ENCODE measurements at places on chromosomes 4 and X. TPM values are rescaled to one million over a fixed set of nuclear protein-coding genes. Genes with fewer than 3 reads are reported as not detected.

Gene NSG1
- 12.2 TPM for total RNA-seq

Gene AMOT
- total RNA-seq = 7.5 TPM

Gene MAGEE2
- not detected for total RNA-seq

Gene SFRP2
- 1.4 TPM for total RNA-seq

Gene CETN2
- 27.9 TPM for total RNA-seq

Gene MAP3K15
- total RNA-seq = not detected

Gene ARR3
- total RNA-seq = not detected

Gene UGT2B10
- not detected for total RNA-seq

Gene TMEM131L
- 16.8 TPM for total RNA-seq

GRCh38 chr4:35125995-35126712 lies 1118.2 kb downstream of the ARAP2 start:
- DNase-seq = no peak

DNA sequence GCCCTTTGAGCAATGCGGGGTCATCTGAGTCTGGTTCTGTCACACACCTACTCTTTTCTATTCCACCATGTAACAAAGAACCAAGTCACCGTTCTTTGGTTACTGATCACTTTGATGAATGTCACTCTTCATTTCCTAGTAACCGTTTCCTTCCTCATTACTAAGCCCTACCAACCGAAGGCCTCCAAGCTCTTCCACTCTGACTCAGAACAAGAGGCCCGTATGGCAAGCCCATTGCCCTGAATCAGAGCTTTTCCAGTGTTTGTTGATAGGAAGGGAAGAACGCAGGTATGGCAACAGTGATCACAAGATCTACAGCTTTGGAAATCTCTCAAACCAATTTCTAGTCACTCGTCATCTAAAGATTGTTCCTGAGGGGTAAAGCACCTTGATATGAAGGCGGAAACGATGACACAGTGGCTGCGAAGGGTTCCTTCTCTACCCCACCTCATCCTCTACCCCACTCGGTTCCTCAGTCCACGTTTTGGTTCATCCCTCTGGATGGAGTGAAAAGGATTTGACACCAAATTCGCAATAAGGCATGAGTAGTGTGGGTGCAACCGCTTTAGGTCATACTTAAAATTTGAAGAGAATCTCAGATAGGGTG lies 28.0 kb upstream of the CD40LG start:
- DNase-seq = no peak

DNA sequence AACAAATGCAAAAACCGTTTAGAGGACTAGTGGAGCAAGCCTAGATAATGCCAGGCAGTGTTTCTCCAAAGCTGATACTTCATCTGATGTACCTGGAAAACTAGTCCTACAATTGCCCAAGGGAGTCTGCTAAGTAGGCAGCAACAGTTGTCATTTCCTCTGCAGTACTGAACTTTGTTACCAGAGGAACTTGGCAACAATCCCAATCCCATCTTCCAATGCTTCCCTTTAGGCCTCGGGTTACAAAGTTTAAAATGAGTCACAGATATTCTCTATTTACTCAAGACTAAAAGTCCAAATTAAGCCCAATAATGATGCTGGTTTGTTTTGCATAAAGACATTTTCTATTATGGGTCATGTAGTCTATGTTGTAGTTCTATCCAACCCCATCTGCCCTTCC lies 120.0 kb upstream of the GLRA2 start:
- DNase-seq = no peak

DNA sequence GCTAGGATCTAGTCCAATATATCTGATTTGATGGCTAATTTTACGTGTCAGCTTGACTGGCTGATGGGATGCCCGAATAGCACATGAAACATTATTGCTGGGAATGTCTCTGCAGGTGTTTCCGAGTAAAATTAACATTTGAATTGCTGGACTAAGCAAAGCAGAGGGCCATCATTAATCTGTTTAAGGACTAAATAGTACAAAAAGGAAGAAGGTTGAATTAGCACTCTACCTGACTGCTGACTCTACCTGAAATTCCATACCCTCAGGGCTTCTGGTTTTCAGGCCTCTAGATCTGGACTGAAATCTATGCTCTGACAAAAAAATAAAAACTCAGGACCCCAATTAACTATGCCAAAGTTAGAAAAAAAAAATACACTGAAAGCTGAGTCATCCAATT lies 1021.9 kb downstream of the FAM133A start:
- DNase-seq = no peak

DNA sequence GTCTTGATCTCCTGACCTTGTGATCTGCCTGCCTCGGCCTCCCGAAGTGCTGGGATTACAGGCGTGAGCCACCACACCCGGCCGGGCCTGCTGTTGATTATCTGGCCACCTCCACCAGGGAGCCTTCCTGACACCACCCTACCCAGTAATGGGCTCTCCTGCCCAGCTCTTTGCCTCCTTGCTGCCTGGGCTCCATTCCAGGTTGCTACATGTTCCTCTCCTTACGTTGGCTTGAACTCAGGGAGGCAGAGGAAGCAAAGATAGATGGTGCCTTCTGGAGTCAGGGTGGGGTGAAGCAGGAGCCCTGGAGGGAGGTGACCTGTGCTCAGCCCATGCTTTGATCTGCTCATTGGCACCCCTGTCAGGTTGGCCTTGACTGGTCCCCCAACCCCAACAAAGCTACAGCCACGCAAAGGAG lies 26.3 kb downstream of the FLNA start:
- peak; percentile 19 for DNase-seq

DNA sequence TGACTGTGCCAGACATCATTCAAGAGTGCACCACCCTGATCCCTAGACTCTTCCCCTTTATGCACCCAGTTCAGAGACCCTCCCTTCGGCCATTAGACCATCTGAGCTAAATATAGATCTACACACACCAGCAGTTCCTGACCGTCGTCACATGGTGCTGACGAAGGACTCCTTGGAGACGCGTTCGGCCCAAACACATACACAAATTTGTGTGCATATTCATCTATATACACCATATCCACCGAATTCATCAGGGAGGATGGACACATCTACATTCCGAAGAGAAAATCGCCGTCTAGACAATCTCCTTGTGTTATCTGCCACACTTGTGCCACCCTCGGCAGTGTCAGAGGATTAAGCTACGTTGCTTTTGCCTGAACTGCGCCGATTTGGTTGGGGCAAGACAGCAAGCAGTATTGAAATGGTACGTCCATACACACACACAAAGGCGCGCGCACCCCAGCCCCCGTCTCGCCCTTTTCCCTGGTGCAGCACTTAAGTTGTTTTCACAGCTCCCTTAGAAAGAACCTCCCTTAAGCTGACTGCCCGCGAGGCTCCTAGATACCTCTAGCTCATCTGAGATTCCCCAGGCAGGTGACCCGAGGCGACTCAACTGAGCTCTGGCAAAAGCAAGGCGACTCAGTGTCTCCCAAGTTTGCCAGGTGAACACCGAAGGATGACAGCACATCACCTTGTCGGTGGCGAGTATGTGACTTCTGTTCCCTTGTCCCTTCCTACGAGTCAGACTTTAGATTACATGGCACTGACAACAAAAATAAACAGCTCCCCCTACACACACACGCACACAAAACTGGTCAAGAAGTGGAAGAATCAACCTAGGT lies 1.0 kb downstream of the RASGEF1B start:
- peak; percentile 54 for DNase-seq

- DNase-seq = no peak
Observed at GRCh38 chr4:187451776-187452175, 543.8 kb upstream of the ZFP42 start.

GRCh38 chr4:139919521-139919920 lies 234.5 kb downstream of the MAML3 start:
- no peak for DNase-seq

- DNase-seq = no peak
Observed at GRCh38 chr4:53575552-53575951, 15.7 kb downstream of the LNX1 start.

DNA sequence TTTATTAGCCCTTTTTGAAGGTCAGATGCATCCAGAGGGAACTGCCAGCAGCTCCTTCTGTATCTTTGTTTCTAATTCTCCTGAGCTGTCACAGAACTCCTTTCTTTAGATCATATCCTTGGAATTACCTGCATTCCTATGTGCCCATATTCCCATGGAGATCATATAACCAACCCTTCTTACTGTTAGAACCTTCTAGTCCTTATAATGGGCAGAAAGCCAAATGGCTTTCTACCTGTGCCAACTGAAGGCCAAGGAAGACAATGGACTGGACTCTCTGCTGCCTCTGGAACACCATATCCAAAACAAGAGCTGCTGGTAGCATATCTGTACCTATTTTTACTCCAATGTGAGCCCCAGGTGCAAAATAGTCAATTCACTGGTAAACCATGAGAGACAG lies 60.7 kb downstream of the TBC1D9 start:
- no peak for DNase-seq

- DNase-seq = peak; percentile 80
Observed at GRCh38 chr4:1851575-1852410, 4.2 kb downstream of the LETM1 start.

- DNase-seq = no peak
Observed at GRCh38 chr4:64767547-64767946, 358.3 kb upstream of the TECRL start.

DNA sequence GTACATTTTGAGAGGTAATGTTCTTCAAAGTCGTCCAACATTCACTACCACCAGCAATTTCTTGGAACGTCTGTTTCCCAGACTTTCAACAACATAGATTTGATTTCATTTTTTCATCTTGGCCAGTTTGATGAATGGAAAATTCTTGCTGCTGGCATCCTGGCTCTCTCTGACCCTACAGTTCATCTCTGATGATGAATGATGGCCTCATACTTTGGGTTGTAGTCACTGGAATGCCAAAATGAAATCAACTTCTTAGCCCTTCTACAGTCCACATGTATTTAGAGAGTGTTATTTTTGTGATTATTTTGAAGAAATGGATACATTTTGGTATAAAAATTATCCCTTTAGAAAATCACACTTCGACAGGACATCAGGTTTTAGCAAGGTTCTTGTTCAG lies 8.8 kb downstream of the CHST7 start:
- DNase-seq = no peak

Data from left ventricle myocardium superior (tissue), 1 donor.